CD8-positive, alpha-beta T cell (primary cell): ENCODE measurements at places on chromosomes 2 and 18.

- no peak for DNase-seq
Observed at GRCh38 chr2:125564471-125564870, 1091.5 kb upstream of the GYPC start.

DNA sequence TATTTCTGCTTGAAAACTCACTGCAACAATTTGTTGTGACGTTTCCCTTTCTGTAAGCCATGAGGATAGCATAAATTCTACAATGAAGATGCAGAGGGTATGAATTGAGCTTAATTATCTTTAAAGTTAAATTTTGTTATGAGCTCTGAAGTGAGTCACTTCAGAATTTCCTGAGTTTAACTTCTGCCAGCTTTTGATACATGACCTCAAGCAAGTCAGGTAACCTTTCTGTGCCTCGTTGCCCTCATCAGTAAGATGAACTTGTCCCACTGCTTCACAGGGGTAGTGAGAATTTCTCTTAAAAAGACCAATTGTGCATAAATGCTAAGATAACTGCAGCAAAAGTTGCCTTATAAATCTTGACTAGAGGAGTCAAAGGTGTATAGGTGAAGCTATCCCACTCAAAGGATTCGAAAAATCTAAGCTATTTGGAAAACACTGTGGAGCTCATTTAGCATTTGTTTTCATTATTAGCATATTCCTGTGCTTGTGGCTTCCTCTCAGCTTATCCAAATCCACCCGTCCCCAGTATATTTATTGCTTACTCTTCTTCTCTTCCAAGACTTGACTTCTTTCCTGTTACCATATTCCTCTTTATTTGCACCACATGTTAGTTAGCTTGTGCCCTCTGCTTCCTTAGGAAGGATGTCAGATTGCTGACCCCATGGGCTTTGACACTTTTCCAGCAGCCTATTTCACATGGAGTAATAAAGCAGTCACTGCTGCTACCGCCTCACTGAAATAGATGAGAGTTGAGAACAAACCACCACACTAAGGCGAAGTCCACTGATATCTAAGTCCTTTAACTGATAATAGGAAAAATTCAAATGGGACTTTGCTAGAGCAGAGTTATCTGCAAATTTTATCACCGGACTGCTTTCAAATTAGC is 428.6 kb downstream of the ERBB4 start:
- no peak for DNase-seq

- no peak for DNase-seq
Observed at GRCh38 chr2:105772362-105772761, 27.6 kb downstream of the NCK2 start.

GRCh38 chr2:208189069-208189809 is 591 bp downstream of the C2orf80 start:
- no peak for DNase-seq

GRCh38 chr2:45124456-45124855 is 115.2 kb upstream of the SIX2 start:
- no peak for DNase-seq

- no peak for DNase-seq
Observed at GRCh38 chr2:96874198-96874831, 4.4 kb upstream of the SEMA4C start.

DNA sequence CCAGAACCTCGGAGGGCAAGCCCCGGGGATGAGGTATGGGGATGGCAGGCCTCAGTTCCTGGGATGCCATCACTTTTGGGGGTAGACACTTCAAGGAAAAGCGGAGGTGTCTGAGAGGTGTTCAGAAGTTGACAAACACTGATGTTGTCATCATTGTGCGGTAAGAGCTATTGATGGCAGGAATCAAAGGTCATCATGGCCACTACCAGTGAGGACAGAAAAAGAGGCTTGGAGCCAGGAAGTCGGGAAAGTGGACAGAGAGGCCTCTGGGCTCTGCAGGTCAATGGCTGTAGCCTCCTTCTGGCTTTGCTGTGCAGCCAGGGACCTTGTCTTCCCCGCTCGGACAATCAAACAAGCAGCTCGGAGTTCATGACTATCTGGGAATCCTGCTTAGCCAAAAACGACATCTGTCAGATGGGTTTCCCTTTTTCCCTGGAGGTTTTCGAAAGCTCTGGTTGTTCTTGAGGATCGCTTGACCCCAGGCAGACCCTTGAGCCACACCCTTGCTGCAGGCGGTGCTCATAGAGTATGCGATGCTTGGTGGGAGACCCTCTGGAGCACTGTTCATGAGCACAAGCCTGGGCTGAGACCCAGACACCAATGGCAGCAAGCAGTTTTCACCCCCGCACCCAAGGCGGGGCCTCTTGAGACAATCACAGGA is 19.4 kb downstream of the ACKR3 start:
- DNase-seq = no peak
